ENCODE measurements at places on chromosomes 2 and 18. TPM values are rescaled to one million over a fixed set of nuclear protein-coding genes. Genes with fewer than 3 reads are reported as not detected.

The CCDC85A gene
- 0.10 TPM for polyA plus RNA-seq

The METAP1D gene
- 2.8 TPM for polyA plus RNA-seq

The NEB gene
- 0.33 TPM for polyA plus RNA-seq

The MARCHF7 gene
- polyA plus RNA-seq = 43.1 TPM

The PRSS56 gene
- not detected for polyA plus RNA-seq

The PRR30 gene
- not detected for polyA plus RNA-seq

The MROH2A gene
- 0.22 TPM for polyA plus RNA-seq

The CNDP1 gene
- not detected for polyA plus RNA-seq

The TMEM17 gene
- 1.1 TPM for polyA plus RNA-seq

The SERPINB5 gene
- polyA plus RNA-seq = 48.0 TPM

The TPO gene
- polyA plus RNA-seq = 1.5 TPM

The CFAP210 gene
- 0.08 TPM for polyA plus RNA-seq

The PCARE gene
- 0.22 TPM for polyA plus RNA-seq

The SERPINB11 gene
- 11.7 TPM for polyA plus RNA-seq

The KIAA2012 gene
- not detected for polyA plus RNA-seq

The RAX gene
- polyA plus RNA-seq = 0.14 TPM

The TFPI gene
- 6.8 TPM for polyA plus RNA-seq

The CNGA3 gene
- 0.05 TPM for polyA plus RNA-seq

The TSGA10 gene
- 3.2 TPM for polyA plus RNA-seq

The GPR75 gene
- polyA plus RNA-seq = 0.71 TPM

The DHRS9 gene
- 33.4 TPM for polyA plus RNA-seq

The LRRC30 gene
- not detected for polyA plus RNA-seq

The KCNG2 gene
- 0.04 TPM for polyA plus RNA-seq

The ANKRD29 gene
- polyA plus RNA-seq = 14.8 TPM

The ANKRD30BL gene
- not detected for polyA plus RNA-seq

The MYL1 gene
- 0.24 TPM for polyA plus RNA-seq

The TYW5 gene
- 3.5 TPM for polyA plus RNA-seq

The CLEC4F gene
- polyA plus RNA-seq = 0.14 TPM

The RNU2-63P gene
- polyA plus RNA-seq = not detected

The TXNDC2 gene
- 0.06 TPM for polyA plus RNA-seq

The COL4A3 gene
- 0.18 TPM for polyA plus RNA-seq

The RGPD4 gene
- not detected for polyA plus RNA-seq

The TMEM247 gene
- polyA plus RNA-seq = not detected

The ERFE gene
- polyA plus RNA-seq = 0.06 TPM

The ATOH8 gene
- polyA plus RNA-seq = 3.0 TPM

The TRIM54 gene
- polyA plus RNA-seq = 0.18 TPM

The NLRC4 gene
- 0.18 TPM for polyA plus RNA-seq

The ZNF396 gene
- 0.74 TPM for polyA plus RNA-seq

The CABLES1 gene
- 3.8 TPM for polyA plus RNA-seq

The ABCB11 gene
- 0.04 TPM for polyA plus RNA-seq

The ARHGAP15 gene
- 0.69 TPM for polyA plus RNA-seq

The SULT1C4 gene
- polyA plus RNA-seq = 0.27 TPM

The MALT1 gene
- 13.5 TPM for polyA plus RNA-seq

The LRATD1 gene
- polyA plus RNA-seq = 23.1 TPM

The LIMS3 gene
- polyA plus RNA-seq = 0.15 TPM

The SPATA3 gene
- polyA plus RNA-seq = not detected

The CCDC178 gene
- 0.24 TPM for polyA plus RNA-seq

The TRIM43 gene
- not detected for polyA plus RNA-seq

The C2orf72 gene
- 0.47 TPM for polyA plus RNA-seq

Measured in esophagus (tissue), 2 donors.